ENCODE measurements at places on chromosomes 4 and X.
A peak's percentile ranks its signal among the peaks of the same experiment; 100 is the strongest.

DNA sequence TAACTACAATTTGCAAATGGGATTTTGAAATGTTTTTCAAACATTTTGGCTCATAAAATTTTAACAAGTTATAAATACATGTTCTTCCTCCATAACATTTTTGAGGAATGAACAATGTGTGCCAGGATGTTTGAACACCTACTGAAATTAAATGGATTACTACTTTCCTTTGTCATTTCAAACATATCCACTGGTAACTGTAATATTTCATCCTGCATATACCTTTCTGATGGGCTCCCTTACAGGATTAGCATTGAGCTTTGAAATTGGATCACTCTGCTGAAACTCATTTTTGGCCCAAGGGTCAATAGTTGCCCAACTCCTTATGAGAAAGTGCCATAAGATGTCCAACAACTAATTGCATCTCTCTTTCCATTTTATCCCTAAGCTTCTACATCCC is 17.6 kb downstream of the GRPR start:
- no peak for DNase-seq

DNA sequence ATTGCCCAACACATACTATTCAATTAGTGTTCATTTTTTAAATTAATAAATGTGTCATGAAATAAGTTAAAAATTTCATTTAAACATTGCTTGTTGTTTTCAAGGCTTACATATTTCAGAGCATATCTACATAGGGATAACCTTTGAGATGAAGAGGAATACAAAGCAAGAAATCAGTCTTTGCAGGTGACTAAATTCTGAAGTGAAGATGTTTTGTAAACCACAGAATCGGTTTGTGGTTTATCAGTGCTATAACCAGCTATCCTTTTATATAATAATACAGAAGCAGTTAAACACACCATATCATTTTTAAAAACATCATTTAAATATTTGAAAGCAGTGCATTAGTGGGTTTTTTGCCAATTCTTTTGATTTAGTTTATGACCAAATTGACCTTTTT is 26.9 kb downstream of the FAM241A start:
- DNase-seq, result no peak

- peak; percentile 73 for DNase-seq
Observed at GRCh38 chr4:46994007-46994405, 625 bp upstream of the GABRA4 start.

- DNase-seq, result no peak
Observed at GRCh38 chr4:21819086-21819485, 129.5 kb downstream of the KCNIP4 start.

- no peak for DNase-seq
Observed at GRCh38 chr4:28562913-28563312, 1702.3 kb downstream of the STIM2 start.

DNA sequence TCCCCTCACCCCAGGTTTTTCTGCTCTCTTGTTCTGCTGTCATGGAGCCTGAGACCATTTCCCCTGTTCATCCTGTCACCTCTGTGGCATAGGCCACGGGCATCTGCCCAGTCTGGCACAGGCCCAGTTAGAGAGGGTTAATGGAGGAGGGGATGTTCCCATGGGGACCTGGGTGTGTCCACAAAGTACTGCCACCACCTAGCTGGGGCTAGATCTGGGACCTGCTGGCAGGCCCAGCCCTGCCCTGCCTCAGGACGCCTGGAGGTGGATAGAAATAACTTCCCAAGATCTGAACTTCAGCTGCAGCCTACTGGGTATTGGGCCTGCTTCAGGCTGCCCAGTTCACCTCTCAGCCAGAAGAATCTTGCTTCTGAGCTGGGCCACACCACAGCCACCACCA is 13.5 kb downstream of the EFNB1 start:
- DNase-seq, result no peak

- no peak for DNase-seq
Observed at GRCh38 chrX:94114362-94114761, 440.4 kb downstream of the FAM133A start.

DNA sequence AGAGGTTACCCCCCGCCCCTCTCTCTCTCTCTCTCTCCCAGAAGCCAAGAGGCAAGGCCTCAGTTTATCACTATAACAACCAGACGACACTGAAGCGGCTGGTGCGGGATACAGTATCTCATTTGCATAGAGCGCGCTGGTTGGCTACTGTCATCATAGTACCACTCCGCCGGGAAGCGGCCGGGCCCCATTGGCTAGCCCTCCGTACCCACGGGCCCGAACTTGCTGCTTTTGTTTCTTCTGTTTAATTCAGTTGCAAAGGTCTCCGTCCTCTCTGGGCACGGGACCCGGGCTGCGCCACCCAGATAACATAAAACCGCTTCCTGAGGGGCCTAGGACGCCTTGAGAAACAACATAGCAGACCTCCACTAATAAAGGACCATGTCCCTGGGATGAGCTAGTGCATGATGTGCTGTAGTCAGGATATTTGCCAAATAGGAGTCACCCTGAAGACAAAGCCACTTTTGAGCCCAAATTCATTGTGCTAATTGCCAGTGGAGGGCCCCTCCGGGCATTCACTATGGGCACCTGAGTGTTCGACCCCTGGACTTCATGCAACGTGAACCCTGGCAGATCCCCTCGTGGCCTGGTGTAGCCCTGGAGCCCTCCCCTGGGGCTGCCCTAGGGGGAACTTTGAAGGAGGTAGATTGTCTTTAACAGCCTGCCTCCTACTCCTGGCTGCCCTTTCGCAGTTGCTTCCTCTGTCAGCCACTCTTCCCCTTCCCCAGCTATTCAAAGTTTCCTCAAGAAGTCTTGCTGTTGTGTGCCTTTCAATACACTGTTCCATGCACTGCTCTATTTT is at the start of gene PCYT1B:
PCYT1B (minus strand) TSS at position 91 of the 802 bp plus-strand sequence. CDS start 242 bp downstream, outside the sequence.
- peak; percentile 81 for DNase-seq

GRCh38 chr4:146488495-146489174 is 33.1 kb downstream of the SLC10A7 start:
- DNase-seq, result no peak

DNA sequence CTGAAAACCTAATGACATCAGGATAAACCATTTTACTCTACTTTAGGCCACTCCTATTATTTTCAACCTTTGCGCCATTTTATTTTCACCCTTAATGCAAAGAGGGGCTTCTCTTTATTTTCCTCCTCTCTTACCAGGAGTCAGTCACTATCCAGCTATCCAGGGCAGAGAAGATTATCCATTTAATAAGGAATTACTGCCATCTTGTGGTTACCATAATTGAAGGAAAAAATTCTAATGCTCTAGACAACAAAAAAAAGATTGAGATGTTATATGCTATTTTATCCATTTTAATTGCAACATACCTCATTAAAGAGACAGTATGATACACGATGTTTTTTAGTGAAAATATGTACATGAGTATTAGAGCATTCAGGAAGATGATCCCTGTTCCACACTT is 514.5 kb upstream of the FAM241A start:
- DNase-seq, result no peak

GRCh38 chr4:146073517-146073916 is 102.0 kb upstream of the LSM6 start:
- no peak for DNase-seq

DNA sequence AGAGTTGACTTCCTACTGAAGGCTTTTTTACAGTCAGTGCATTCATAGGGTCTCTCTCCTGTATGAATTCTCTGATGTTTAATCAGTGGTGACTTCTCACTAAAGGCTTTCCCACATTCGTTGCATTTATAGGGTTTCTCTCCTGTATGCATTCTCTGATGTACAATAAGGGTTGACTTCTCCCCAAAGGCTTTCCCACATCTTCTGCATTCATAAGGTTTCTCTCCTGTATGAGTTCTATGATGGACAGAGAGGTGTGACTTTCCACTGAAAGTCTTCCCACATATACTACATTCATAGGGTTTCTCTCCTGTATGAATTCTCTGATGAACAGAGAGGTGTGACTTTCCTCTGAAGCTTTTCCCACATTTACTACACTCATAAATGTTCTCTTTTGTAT is 45.2 kb downstream of the ZNF674 start:
- DNase-seq, result no peak

DNA sequence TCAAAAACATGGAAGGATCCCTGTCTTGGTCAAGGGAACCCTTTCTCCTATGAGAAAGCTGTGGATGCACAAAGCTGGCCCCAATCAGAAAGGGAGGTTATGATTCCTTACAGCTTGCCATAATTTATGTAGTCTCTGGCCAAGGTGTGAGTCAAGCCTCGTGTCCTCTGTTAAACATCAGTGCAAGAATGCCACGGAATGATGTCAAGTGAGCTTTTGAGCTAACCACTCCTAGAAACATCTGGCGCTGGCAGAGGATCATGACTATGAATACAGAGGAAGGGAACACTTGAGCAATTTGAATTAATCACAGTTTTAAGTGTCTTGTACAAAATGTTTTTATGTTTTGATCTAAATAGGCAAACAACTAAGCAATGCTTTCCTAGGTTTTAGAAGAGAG is 51.5 kb upstream of the RAP2C start:
- no peak for DNase-seq

DNA sequence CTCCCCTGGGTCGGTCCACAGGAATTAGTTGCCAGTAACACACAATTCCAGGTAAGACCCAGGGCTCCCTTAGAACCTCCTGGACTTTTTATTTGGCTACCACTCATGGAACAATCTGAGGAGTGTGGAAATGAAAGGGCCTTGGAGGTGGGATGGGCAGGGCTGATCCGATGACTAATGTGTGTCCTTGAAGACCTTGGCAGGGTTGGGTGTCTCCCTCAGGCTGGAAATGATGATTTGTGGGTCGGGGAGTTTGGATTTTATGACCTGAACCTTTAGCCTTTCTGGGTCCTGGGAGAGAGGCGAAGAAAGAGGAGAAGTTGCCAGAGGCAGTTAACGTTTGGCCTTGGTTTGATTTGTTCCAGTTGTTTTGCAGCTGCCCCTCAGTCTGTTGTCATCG is 425.0 kb downstream of the MID1IP1 start:
- DNase-seq, result no peak

- DNase-seq, result no peak
Observed at GRCh38 chr4:145609481-145610427, 9.4 kb upstream of the MMAA start.

DNA sequence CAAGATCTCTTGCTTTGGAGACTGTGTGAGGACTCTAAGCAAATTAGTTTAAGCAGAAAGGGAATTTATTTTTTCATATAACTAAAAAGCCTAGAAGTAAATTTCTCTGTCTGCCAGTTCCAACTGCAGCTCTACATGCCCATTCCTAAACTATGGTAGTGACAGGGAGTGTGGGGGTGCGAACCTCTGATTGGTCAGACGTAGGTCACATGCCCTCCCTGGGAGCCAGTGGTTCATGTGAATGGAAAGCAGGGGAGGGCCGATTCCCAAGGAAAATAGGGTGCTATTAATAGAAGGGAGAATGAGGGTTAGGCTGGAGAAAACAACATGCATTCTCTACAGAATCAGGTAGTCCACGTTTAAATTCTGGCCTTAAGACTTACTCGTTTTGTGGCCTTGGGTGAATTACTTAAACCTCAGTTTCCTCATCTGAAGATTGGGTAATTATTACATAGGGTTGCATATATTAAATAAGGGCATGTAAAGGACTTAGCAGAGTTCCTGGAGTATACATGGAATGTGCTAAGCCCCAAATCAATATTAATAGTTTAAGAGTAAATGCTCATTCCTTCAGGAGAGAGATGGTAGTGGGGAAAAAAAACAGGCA is 7.2 kb downstream of the RAB33B start:
- no peak for DNase-seq

- no peak for DNase-seq
Observed at GRCh38 chr4:142752202-142752786, 93.8 kb downstream of the INPP4B start.

DNA sequence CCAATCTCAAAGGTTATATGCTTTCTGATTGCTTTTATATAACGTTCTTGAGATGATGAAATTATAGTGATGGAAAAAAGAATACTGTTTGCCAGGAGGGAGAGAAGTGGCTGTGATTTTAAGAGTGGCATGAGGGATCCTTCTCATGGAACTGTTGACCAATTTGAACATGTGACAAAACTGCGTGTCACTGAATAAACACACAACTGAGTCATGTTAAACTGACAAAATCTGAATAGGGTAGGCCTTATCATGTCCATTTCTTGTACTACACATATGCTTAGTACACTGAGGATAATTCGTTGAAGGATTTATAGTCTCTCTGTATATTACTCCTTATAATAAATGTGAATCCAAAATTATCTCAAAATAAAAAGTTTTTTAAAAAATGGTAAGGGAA is 22.2 kb upstream of the HSPA4L start:
- DNase-seq, result no peak

DNA sequence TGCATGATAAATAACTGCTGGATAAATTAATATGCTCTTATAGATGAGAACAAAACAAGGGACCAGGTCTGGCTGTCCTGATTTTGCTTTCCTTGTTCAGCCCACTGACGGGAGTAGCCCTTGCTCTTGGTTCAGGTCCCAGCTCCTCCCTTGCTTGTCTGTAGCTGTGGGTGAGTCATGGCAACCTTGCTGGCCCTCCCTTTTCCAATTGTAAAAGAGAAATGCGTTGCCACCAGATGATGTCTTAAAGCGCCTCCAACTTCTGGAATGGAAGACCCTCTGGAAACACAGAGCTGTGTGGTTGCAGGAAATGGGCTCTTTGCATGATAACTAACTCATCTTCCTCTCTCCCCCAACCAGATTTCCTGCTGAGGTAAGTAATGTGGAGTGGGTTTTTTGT is 171.4 kb downstream of the AASDH start:
- no peak for DNase-seq

GRCh38 chrX:118596390-118596789 is 100.8 kb downstream of the DOCK11 start:
- DNase-seq, result no peak

DNA sequence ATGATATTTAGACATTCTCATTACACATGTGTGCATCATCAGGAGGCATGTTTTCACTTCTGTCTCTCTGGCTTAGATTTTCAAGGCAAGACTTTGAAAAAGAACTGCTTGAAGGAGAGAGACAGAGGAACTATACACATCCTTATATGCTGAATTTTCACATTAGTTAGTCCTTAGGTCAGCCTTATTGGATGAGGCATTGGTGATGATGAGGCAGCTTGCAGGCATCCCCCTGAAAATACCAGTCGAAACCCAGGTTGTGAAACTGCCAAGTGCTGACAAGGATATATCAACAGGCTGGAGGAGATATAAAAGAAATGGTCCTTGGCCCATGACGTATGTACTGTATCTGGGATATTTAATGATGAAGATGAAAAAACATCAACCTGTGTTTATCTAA is 297.2 kb upstream of the AADAT start:
- no peak for DNase-seq

GRCh38 chr4:176123710-176124407 is 58.2 kb downstream of the WDR17 start:
- no peak for DNase-seq

DNA sequence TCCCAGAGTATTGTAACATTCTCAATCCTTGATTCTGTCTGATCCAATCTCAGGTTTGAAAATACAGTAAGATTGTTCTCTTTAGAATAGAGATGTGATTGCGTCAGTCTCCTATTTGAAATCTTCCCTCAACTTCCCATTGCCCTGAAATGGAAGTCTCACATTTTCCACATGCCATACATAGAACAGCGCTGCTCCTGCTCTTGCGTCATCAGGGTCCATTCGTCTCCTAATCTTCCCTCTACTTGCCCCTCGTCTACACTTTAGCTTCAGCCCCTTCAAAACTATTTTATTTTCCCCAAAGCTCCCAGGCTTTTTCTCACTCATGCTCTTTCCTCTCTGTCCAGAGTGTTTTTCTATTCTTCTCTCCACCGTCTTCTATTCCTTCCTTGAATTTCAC is 301.7 kb upstream of the MAGEB2 start:
- DNase-seq, result no peak
